ENCODE measurements at places on chromosomes 6 and 20.

DNA sequence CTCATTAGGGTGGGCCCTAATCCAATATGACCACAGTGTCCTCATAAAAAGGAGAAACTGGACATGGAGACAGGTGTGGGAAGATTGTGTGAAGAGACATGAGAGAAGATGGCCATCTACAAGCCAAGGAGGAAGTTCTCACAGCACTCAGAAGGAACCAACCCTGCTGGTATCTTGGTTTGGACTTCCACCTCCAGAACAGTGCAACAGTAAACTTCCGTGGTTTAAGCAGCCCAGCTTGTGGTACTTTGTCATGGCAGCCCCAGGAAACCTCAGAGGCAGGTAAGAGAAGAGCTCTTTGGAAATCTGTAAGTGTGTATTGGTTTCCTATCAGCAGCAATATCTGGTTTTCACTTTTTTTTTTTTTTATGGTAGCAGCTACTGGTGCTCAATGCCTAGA, 16.5 kb upstream of the CNKSR3 start:
- DNase-seq: no peak

DNA sequence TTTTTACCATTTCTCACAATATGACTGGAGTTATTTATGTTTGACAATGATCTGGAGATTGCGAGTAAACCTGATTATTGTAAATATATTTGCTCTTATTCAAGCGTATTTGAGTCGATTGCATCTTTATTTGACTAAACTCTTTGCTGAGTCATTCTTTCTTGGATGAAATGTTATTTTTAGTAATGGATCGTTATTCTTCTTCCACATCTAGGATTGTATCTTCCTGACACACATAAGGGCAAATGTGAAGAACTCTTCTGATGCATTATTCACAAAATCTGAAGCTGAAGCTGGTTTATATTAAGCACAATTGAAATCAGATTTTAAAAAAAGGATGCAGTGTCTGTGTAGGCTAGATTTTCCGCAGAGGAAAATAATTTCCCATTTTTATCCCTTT, 68.2 kb downstream of the SEL1L2 start:
- DNase-seq: peak; percentile 11

- no peak for DNase-seq
Measured at GRCh38 chr6:167130008-167130677, 7.2 kb downstream of the CCR6 start.

GRCh38 chr6:89117211-89118108, at the start of gene SRSF12:
Gene SRSF12, minus strand, starts transcription at chr6:89118071. Its CDS starts 184 bp downstream, at chr6:89117887.
- peak; percentile 54 for DNase-seq

GRCh38 chr6:15331143-15331542, 85.3 kb downstream of the JARID2 start:
- no peak for DNase-seq

All from fibroblast of skin of back (primary cell).